ENCODE measurements at places on chromosomes 7 and 10. TPM values are rescaled to one million over a fixed set of nuclear protein-coding genes. Genes with fewer than 3 reads are reported as not detected.

The GCK gene
- total RNA-seq: 4.8 TPM

The FOXI2 gene
- total RNA-seq: 0.17 TPM

DNA sequence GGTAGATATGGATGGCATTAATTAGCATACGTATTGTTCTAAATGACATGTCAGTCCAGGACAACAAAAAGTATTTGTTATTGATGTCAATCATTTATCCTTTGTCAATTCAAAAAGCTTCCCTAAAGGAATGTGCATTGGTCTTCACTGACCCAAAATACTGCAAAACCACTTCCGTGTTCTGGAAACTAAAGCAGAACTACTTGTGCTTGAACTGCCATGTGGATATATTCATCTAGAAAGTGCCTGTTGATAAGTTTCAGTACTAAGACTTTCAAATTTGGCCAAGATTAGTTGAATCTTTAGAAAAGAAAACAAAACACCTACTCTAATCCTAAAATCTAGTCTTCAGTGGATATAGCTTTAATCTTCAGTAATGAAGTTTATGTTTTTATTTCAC lies 242.1 kb upstream of the PPP1R3A start:
- H3K4me3 ChIP-seq: no peak overlapping the region
- no peaks in the 10 kb centered on the region for H3K36me3 ChIP-seq
- no peaks in the 10 kb centered on the region for H3K27me3 ChIP-seq
- H3K4me1 ChIP-seq: no peaks in the 10 kb centered on the region
- no peak overlapping the region for H3K27ac ChIP-seq
- DNase-seq: no peak

DNA sequence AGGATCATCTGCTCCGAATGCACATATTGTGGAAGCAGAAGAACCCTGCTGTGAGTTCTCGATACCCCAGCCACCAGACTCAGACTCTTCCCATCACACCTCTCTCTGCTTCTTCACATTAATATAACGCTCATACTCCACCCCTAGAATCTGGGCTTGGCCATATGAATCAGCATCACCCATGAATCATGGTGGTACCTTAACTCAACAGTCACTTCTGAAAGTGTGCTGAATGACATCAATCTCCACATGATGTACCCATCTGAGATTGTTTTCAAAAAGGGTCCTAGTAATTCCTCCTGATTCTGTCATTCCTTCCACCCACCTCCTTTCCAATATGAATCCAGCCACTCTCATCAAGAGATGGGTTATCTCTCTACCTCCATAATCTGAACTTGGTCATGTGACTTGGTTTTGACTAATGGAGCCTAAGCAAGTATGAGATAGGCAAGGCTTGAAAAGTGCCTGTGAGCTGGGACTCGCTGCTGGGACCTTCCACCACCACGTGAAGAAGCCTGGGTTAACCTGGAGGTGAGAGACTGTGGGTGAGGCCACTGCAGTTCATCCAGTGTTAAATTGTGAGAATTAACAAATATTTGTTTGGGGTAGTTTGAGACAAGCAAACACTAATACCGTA lies 15.4 kb downstream of the YWHAG start:
- no peak overlapping the region for H3K4me3 ChIP-seq
- peaks cover 40% of the 10 kb centered on the region for H3K36me3 ChIP-seq
- DNase-seq: no peak
- peaks cover 4% of the 10 kb centered on the region for H3K4me1 ChIP-seq
- H3K27me3 ChIP-seq: no peaks in the 10 kb centered on the region
- H3K27ac ChIP-seq: no peak overlapping the region

DNA sequence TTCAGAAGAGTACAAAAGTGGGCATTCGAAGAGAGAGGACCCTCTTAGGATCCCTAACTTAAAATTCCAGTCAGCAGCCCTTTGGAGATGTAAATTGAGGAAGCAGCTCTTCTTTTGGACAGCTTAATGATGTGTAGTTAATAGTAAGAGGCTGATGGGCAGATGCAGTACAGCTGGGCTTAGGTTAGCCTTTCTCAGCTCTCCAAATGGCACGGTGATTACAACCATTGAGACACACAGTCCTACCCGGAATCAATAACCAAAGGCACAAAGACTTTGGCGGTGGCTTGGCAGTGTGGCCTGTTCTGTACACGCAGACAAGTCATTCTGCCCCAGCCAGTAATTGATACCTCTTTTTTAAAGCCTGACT lies 26.8 kb downstream of the GAD2 start:
- no peak overlapping the region for H3K4me3 ChIP-seq
- no peak overlapping the region for H3K27ac ChIP-seq
- H3K4me1 ChIP-seq: no peaks in the 10 kb centered on the region
- DNase-seq: no peak

DNA sequence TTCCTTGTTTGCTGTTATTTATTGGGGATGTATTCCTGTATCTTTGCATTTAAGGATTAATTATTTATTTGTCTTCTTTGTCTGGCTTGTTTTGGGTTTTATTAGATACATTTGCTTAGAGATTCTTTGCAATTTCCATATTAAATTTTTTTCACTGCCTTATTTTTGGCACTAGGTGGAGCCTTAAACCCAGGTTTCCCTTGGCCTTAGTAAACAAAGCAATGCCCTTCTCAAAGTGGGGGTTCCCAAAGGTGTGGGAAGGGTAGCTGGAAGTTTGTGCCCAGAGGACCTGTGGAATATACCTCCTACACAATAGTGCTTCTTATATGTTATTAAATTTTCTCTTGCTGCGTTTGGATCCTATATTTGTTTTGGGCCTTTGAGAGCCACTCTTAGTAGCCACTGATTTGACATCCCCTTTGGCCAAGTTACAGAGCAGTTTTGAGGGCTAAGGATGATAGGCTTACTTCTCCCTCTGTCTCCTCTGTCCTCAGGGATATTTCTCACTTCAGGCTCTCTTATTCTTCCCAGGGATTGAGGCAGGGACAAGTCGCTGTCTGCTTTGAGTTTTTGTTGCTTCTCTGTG lies 162.3 kb downstream of the ITGB1 start:
- H3K27ac ChIP-seq: no peak overlapping the region
- H3K4me3 ChIP-seq: no peak overlapping the region
- no peaks in the 10 kb centered on the region for H3K4me1 ChIP-seq
- no peaks in the 10 kb centered on the region for H3K27me3 ChIP-seq

DNA sequence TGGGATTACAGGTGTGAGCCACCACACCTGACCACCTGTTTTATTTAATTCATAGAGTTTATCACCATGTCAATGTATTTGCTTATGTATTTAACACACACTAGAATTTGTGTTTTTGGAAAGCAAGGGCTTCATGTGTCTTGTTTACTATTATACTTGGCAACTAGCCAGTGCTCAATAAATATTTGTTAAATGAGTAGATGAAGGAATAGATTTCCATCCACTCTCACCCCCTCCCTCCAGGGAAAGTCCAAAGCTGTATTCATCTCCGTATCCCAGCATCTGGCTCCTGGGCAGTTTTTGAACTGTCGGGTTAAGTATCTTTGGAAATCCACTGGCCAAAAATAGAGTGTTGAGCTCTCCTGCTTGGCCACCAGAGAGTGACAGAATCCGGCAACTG lies 4.6 kb upstream of the RADIL start:
- H3K36me3 ChIP-seq: no peaks in the 10 kb centered on the region
- no peak for DNase-seq
- H3K4me3 ChIP-seq: no peak overlapping the region
- H3K27me3 ChIP-seq: no peaks in the 10 kb centered on the region
- H3K4me1 ChIP-seq: peaks cover 5% of the 10 kb centered on the region
- H3K27ac ChIP-seq: no peak overlapping the region

The SSC4D gene
- 1.9 TPM for total RNA-seq

DNA sequence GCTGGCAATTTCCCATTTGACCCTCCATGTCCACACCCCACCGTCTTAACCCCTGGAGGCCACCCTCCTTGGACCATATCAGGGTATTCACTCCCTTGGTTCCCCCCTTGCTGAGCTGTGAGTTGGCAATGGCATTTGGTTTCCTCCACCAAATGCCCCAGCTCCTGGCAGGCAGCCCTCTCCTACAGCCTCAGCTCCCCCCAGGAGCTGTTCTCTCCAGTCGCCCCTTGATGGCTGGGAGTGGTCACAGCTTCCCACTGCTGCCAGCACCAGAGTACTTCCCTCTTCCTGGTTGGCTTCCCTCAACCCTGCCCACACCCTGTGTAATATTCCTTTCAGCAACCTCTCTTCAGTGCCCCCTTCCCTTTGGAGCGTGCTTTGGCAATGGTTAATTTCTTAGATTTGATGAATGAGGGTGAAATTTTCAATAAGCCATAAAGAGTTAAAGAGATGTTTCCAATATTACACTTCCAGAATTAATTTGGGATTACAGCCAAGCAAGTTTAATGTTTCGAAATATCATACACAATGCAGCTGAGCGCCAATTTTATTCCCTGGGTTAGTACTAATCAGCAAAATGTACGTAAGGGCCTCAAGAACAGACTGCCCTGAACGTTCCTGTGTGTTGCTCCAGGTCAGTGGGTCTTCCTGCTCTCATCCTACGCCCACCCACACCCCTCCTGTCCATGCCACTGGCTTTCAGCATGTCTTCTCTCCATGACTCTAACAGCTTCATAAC lies 207.1 kb upstream of the NFE2L3 start:
- H3K4me1 ChIP-seq: peaks cover 5% of the 10 kb centered on the region
- no peak overlapping the region for H3K27ac ChIP-seq
- peaks cover 8% of the 10 kb centered on the region for H3K27me3 ChIP-seq
- DNase-seq: peak; percentile 76
- no peak overlapping the region for H3K4me3 ChIP-seq
- H3K36me3 ChIP-seq: no peaks in the 10 kb centered on the region

DNA sequence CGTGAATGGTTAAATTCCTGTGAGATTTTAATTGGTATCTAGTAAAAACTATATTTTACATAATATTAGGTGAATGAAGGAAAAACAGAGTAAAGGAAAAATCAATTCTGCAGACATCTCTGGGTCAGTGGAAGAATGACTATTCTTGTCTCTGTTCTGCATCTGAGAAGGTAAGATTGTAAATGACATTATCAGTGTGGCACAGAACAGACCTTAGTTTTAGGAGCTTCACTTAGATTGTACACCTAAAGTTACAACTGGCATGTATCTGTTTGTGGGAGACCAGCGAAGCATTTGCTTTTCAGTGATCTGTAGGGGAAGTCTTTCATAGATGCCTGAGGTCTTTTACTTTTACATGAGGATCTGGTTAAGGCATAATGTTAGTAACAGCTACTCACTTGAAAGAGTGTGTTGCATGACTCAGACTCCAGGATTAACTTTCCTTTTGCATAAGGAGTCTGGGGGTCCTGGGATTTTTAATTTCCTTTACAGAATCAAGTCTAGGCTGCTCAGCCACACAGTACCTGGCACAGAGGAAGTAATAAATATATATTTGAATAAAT lies 56.2 kb downstream of the JMJD1C start:
- DNase-seq: no peak
- H3K27me3 ChIP-seq: no peaks in the 10 kb centered on the region
- H3K4me1 ChIP-seq: peaks cover 1% of the 10 kb centered on the region
- H3K4me3 ChIP-seq: no peak overlapping the region
- no peaks in the 10 kb centered on the region for H3K36me3 ChIP-seq

The HECW1 gene
- total RNA-seq: 23.5 TPM

The CLRN3 gene
- total RNA-seq: 0.20 TPM

The BZW2 gene
- total RNA-seq: 39.0 TPM

The CALHM3 gene
- not detected for total RNA-seq

DNA sequence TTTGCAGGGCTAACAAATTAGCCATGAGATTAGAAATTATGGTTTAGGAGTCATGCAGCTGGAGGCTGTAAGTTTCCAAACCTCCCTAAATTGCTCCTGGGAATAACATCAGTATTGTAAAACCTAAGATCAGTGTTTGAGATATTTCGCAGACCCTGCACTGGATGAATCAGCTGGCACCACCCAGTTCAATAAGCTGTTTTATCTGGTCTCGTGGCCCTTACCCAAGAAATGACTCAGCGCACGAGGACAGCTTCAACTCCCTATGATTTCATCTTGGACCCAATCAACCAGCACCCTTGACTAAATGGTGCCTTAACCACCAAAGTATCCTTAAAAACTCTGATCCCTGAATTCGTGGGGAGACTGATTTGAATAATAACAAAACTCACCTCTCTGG lies 482.0 kb upstream of the PCDH15 start:
- no peaks in the 10 kb centered on the region for H3K4me1 ChIP-seq
- H3K4me3 ChIP-seq: no peak overlapping the region
- H3K36me3 ChIP-seq: no peaks in the 10 kb centered on the region

GRCh38 chr7:2105917-2106316 lies 126.8 kb downstream of the MAD1L1 start:
- peaks cover 84% of the 10 kb centered on the region for H3K4me1 ChIP-seq
- no peaks in the 10 kb centered on the region for H3K27me3 ChIP-seq
- peaks cover 24% of the 10 kb centered on the region for H3K36me3 ChIP-seq

The HABP2 gene
- total RNA-seq: 0.11 TPM

The IQUB gene
- 5.9 TPM for total RNA-seq

- H3K4me3 ChIP-seq: no peak overlapping the region
- H3K4me1 ChIP-seq: no peaks in the 10 kb centered on the region
- no peaks in the 10 kb centered on the region for H3K36me3 ChIP-seq
- no peak for DNase-seq
Observed at GRCh38 chr10:17113889-17114540, 15.6 kb downstream of the CUBN start.

GRCh38 chr10:88442716-88443115 lies 140.4 kb downstream of the RNLS start:
- DNase-seq: no peak
- no peaks in the 10 kb centered on the region for H3K27me3 ChIP-seq
- no peak overlapping the region for H3K4me3 ChIP-seq
- H3K27ac ChIP-seq: no peak overlapping the region
- H3K4me1 ChIP-seq: no peaks in the 10 kb centered on the region

Measured in spinal cord (tissue), 10 donors.